ENCODE measurements at places on chromosomes 12 and 14.

GRCh38 chr12:78938341-78939084 lies 73.9 kb downstream of the SYT1 start:
- DNase-seq: no peak

- no peak for DNase-seq
Measured at GRCh38 chr14:24315243-24315806, 4.0 kb downstream of the LTB4R start.

- DNase-seq: no peak
Measured at GRCh38 chr14:91326514-91327249, 82.2 kb upstream of the GPR68 start.

GRCh38 chr12:48012070-48012469 lies 7.8 kb upstream of the COL2A1 start:
- no peak for DNase-seq

- DNase-seq: no peak
Measured at GRCh38 chr12:47755655-47756562, 2.8 kb downstream of the RAPGEF3 start.

GRCh38 chr12:14961466-14962152 lies at the start of gene ARHGDIB:
ARHGDIB (minus strand) TSS chr12:14961601; CDS start chr12:14950712, 10,889 bp downstream.
- peak; percentile 97 for DNase-seq

DNA sequence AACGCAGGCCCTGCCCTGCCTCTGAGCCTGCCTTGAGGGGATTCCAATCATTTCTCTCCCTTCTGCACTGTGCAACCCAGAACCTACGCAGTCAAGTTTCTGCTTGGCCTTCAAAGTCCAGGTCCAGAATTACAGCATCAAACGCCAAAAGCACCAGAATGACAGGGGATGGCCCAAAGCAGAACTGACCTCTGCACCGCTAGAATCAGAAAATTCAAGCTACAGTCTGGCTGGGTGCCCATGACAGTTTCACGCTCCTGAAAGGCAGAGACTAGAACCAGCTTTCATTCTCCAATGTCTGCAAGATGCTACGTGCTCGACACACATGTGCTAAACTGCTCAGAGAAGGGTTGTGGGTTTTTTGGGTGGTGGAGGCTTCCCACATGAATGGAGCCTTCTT lies 4.1 kb downstream of the CLMN start:
- no peak for DNase-seq

- no peak for DNase-seq
Measured at GRCh38 chr14:51119411-51120051, 24.6 kb upstream of the TRIM9 start.

- no peak for DNase-seq
Measured at GRCh38 chr12:56256326-56256960, 1.7 kb downstream of the ANKRD52 start.

GRCh38 chr14:99964979-99965378 lies 100.2 kb upstream of the EVL start:
- DNase-seq: no peak

DNA sequence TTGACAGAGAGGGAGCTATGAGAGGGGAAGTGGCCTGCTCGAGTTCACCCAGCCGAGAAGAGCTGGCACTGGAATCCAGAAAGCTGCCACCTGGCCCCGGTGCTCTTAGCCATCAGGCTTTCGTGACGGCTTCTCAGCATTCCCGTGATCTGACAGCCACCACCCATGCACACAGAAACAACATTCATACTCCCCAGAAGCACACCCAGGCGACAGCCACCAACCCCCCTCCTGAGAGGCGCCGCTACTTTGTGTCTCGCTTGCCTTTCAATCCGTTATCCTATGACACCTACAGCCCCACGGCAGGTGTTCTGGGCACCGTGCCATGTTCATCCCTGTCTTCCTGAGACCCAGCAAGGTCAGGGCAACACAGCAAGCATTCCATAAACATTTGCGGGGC lies 31.4 kb downstream of the PSMC1 start:
- no peak for DNase-seq

- no peak for DNase-seq
Measured at GRCh38 chr12:51926064-51926632, 18.8 kb downstream of the ACVRL1 start.

DNA sequence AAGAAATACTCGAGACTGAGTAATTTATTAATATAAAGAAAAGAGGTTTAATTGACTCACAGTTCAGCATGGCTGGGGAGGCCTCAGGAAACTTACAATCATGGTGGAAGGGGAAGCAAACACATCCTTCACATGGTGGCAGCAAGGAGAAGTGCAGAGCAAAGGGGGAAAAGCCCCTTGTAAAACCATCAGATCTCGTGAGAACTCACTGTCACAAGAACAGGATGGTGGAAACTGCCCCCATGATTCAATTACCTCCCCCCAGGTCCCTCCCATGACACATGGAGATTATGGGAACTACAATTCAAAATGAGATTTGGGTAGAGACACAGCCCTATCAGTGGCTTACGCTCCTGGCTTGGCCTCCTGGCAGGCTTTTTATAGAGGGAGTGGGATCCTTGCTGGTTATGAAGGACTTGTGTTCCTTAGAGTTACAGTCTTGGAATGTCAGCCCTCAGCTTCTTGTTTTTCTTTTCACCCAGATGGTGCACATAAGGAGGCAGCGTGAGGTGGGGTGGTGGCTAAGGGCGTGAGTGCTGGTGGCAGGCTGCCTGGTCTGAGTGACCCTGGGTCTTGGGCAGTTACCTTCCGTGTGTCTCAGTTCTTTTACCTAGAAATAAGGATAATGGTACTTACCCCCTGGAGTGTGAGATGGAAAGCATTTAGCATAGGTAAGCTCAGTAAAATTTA lies 25.7 kb downstream of the TRAF3 start:
- DNase-seq: no peak

- peak; percentile 55 for DNase-seq
Measured at GRCh38 chr12:56193025-56193578, 3.8 kb upstream of the SMARCC2 start.

GRCh38 chr12:52925717-52926595 lies 21.1 kb upstream of the KRT8 start:
- DNase-seq: no peak

GRCh38 chr12:100799770-100800169 lies 5.2 kb downstream of the ANO4 start:
- DNase-seq: no peak

DNA sequence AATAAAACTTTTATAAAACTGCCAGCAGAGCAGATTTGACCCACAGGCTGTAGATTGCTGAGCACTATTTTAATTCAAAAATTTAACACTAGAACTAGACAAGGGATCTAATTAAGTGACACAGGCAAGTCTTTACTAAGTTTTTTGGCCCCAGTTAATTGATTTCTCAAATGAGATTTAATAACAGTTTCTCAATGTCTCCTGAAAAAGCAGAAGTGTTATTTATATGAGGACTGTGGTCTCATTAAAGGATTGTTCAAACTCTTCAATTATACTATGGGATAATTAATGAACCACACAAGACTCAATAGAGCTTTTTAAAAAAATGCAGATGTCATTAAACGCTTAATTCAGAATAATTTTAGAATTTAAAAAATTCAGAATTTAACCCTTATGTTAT lies 1.9 kb downstream of the HEATR5A start:
- no peak for DNase-seq

DNA sequence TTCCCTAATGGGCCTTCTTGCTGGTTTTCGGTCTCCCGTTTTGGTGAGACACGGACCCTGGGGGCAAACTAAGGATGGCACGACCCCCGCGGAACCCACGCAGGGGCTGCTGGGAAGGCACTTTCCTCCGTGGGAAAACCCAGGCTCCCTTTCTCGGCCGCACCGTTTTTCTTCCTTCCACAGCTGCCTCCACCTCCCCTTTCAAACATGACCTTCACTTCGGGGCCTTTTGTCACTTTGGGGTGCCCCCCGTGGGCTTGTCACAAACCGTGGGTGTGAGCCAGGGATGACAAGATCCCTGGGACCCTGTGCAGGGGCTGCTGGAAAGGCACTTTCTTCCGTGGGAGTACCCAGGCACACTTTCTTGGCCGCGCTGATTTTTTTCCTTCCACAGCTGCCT lies 268.7 kb downstream of the ALG10 start:
- DNase-seq: no peak

GRCh38 chr14:36935976-36936678 lies 236.3 kb downstream of the SLC25A21 start:
- no peak for DNase-seq

- no peak for DNase-seq
Measured at GRCh38 chr14:35420036-35420811, 15.7 kb upstream of the NFKBIA start.

- no peak for DNase-seq
Measured at GRCh38 chr12:95316798-95317197, 99.2 kb downstream of the VEZT start.

GRCh38 chr12:74794522-74794921 lies 256.9 kb downstream of the ATXN7L3B start:
- no peak for DNase-seq

DNA sequence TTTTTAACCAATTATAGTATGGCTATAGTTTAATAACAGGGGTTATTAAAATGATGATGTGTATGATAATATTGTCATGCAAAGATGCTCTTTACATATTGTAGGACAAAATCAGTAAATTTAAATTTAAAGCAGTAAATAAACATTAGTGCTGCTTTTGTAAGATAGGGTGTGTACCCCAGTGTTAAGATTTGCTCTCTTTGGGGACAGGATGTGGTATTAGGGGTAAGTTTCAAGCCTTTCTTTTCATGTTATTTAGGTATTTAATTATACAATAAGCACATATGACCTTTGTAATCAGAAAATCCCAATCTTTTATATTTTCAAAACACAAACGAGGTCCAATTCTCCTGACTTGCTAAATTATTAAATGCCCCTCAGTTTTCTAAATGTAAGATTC lies 39.7 kb upstream of the RPH3A start:
- no peak for DNase-seq

- DNase-seq: no peak
Measured at GRCh38 chr14:96368534-96368933, 5.2 kb downstream of the GSKIP start.

DNA sequence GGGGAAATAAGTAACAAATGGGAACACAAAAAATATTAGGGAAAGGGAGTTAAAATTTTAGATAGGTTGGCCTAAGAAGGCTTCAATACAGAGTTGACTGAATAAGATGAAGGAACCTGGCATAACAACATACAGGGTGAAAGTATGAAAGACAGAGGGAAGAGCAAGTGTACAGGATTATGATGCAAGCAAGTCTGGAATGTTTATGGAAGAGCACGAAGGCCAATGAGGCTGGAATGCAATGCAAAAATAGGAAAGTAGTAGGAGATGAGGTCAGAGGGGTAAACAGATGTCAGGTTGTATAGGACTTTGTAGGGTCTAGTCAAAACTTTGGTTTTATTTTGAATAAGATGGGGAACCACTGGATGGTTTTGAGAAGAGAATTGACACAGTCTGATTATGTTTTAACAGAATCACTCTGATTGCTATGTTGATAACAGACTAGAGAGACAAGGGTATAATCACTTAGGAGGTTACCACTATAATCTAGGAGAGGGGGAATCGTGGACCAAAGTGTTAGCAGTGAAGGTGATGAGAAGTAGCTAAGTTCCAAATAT lies 96.8 kb downstream of the OSBPL8 start:
- no peak for DNase-seq

DNA sequence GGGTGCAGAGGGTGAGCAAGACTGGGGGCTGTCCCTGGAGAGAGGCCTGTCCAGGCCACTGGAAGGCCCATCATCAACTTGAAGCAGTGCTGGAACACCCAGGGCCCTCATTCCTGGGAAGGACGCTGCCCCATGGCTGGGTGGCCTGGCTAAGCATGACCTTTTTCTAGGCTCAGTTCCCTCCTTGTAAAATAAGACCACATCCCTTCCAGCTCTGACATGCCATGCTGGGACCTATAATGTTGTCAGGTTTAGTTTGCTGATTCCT lies 62.8 kb downstream of the SYNE3 start:
- no peak for DNase-seq

Data from SIG-M5 (cell line).